NCI-H524 treated with DMSO at 0.1 percent for 48 hours (cell line): ENCODE measurements at places on chromosomes 5 and 9.

DNA sequence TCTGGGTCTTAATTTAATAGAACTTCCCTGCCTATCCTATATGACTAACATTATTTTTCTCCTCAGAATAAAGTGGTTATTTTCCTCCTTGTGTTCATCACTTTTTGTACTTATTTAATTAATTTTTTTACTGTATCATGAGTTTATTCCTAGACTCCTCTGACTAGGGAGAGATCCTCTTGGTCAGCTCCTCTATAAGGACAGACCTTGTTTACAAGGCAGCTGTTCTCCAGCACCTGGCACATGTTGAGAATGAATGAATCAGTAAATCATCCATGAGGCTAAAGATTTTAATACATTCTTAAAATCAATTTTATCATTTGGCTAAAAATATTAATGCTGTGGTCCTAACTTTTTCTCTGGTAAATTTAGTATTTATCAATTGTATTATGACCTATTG, 139.8 kb downstream of the NUDT12 start:
- no peak for DNase-seq

- DNase-seq, result no peak
Measured at GRCh38 chr9:83972286-83972685, 7.7 kb downstream of the HNRNPK start.

GRCh38 chr9:94864196-94864595, 137.7 kb downstream of the AOPEP start:
- DNase-seq, result no peak

- no peak for DNase-seq
Measured at GRCh38 chr5:79318935-79319614, 83.1 kb downstream of the JMY start.

DNA sequence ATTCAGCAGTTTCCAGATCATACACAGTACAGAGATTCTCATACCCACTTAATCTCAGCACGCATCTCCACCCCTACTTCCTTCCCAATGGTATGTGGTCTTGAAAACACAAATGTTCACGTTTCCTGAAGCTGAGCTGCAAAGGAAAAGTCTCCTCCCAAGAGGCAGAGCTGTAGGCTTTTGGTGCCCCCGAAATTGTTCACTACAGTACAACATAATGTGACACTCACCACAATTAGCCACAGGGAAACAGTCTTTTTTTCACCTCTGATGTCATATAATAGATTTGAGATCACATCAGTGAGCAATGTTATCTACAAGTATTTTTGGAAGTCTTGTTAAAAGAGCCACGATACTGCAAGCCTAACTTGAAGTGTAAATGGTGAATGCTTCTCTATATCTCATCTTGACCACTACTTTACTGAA, 40.2 kb downstream of the NFIB start:
- DNase-seq, result no peak

GRCh38 chr9:6051511-6051950, 36.1 kb upstream of the RANBP6 start:
- no peak for DNase-seq

DNA sequence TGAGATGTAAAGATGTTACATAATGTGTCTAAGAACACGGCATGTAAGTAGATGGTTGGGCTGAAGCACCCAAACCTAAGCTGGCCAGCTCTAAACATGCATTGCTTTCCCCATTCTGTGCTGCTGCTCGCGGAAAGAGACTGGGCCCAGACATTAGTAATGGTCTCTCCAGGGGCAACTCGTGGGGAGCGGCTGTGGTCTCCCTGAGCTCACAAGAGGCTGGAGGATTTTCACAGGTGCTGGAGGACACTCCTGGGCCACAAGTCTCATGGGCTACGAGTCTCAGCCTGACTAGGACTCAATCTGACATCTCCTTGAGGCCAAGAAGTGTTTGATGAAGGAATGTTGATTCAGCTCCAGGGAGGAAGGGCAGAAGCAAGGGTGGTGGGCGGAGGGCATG, 92.7 kb upstream of the PTCH1 start:
- no peak for DNase-seq
